ENCODE measurements at places on chromosomes 1 and 21.

DNA sequence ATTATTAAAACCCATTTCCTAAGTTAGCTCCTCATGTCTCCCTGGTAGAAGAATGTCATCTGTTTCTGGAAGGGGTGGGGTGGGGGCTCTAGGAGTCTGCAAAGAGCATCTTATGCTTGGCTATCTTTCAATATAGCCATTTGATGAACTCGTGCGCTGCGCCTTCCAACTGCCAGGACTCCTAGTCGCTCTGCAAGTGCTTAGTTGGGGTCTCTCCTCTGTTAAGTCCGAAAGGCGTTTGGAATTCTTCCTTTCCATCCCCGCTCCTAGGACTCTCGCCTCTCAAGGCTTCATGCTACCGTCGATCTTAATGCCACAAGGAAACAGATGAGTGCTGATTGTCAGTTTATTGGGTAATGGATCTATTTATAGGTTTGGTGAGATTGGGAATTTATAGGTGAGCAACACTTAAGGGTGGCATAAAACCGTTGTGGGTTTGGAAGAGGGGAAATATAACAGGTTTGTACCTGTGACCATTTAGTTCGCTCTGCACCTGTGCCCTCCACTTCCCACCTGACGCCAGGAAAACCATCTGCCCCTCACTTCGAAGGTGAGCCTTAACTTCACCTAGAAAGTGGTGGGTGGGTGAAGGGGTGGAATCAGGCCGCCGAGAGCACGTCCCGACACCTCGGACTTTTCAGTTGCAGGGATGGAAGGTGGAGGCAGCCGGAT is 1.1 kb downstream of the KCNH1 start:
- DNase-seq, result peak; percentile 23

GRCh38 chr1:41700986-41701535 is 216.6 kb upstream of the EDN2 start:
- no peak for DNase-seq

DNA sequence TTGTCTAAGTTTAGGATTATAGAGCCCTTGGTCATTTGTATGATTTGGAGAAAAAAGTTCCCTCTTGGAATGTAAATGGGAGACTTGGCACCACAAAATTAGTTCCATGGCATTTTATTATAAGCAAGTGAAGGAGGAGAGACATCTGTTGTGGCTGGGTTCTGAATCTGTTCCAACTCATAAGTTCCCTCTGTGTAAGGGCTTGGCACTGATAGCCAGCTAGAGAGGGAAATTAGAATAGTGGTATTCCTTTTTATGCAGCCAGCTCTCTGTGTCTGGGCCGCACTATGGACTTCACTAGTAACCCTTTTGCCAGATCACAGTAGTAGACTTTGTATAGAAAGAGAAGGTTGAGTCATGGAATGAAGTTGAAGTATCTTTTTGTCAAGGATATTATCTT is 31.1 kb downstream of the GNAI3 start:
- no peak for DNase-seq

DNA sequence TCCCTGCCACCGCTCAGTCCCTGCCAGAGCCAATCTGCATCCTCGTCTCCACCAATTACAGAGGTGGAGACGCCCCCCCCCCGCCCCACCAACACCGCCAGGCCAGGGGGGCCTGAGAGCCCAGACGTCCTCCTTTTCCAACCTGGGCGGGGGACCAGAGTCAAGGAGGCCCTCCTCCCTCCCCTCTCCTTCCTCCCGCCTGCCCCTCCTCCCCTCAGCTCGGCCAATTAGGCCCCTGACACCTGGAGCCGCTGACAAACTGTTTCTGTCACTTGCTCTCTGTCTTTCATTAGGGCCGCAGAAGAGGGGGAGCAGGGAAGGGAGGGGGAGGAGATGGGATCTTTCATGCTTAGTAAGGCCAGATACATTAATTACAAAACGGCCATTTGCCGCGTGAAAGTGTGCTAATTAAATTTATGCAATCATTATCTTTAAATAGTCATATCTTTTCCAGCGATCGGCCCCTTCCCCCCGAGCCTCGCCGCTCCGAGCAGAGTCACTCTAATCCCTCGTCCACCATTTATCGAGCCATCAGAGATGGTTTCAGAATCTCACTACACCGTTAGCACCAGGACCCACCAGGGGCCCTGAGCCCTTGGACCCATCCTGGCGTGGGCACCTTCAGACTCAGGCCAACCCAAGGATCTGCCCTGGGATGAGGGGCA is 94.7 kb downstream of the PAX7 start:
- no peak for DNase-seq

GRCh38 chr1:54835131-54835898 is 34.2 kb upstream of the TTC22 start:
- no peak for DNase-seq

- DNase-seq, result no peak
Observed at GRCh38 chr1:227362039-227362438, 43.7 kb upstream of the CDC42BPA start.

- no peak for DNase-seq
Observed at GRCh38 chr21:46562472-46562871, 42.4 kb downstream of the S100B start.

DNA sequence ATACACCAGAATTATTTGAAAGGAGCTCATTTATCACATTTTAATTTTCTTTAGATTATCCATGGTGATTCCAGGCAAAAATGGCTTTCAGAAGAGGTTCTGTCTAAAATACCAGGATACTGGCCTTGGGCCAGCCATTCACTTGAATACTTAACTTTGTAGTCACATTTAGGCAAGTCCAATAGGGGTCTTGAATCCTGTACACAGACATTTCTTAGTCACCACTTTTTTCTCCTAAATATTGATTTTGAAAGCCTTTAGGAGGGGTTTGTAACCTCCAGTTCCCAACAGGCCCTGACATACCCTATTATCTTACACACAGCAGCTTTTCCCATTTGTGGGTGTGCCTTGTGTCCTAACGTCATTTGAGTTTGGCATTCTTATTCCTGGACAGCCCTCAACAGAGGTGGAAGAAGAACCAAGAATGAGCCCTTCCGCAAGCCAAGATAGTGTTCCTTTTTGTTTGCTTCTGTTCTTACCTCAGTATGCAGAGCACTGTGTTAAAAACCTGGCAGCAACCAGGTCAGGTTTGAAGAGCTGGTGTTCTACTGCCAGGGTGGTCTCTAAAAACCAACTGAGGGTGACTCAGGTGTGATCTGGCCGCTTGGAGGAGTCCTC is 19.5 kb downstream of the MAP3K7CL start:
- no peak for DNase-seq

DNA sequence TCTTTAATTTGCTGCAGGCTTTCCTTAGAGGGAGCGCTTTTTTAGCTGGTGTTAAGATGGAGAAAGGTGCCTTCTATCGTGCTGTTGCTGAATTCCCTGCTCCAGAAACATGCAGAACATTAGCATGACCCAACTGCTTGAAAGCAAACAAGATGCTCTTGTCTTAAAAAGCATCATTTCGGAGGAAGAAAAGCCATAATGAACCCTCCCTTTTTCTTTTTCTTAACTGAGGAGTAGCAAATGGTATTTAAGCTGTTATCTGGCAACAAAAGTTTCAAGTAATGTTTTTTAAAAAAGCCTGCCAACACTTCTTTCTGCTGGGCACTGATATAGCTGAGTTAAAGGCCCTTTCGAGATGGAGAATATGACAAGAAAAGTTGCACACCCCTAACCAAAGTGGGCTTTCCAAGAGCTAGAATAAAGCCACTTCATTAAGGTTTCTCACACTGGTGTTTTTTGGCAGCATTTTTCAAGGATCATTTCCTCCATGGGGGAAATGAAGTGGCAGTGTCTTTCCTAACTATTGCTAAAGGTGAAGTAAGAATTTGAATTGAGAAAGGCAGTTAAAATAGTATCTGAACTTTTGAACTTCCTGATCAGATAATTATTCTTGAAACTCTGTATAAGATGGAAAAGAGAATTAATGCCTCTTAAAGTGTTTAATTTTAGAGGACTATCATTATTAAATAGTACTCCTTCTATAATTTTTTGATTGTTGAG is 38.8 kb downstream of the ST6GALNAC5 start:
- no peak for DNase-seq

- DNase-seq, result no peak
Observed at GRCh38 chr1:154265586-154265985, 6.8 kb upstream of the HAX1 start.

DNA sequence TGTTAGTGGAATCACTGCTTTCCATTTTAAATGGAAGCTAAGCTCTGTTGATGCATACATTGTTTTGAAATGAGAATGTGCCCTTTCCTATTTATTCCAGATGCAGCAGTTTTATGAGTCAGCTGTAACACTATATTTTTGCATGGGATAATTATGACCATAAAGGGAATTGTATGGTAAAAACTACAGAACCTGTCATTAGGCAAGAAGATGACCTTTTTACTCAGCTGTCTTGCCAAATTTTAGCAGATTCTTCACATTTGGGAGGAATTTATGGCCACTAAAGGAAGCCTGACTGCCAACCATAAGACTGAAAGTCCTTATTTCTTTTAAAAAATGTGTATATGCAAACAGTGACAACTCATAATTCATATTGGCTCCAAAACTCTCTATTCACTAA is 356.3 kb upstream of the PRMT6 start:
- no peak for DNase-seq

- no peak for DNase-seq
Observed at GRCh38 chr1:205700865-205701401, 20.6 kb upstream of the SLC45A3 start.

- DNase-seq, result no peak
Observed at GRCh38 chr1:154337253-154337894, 12.0 kb downstream of the ATP8B2 start.

- DNase-seq, result no peak
Observed at GRCh38 chr1:210916548-210916947, 217.4 kb downstream of the KCNH1 start.

- no peak for DNase-seq
Observed at GRCh38 chr21:36719614-36720013, 20.7 kb downstream of the SIM2 start.

DNA sequence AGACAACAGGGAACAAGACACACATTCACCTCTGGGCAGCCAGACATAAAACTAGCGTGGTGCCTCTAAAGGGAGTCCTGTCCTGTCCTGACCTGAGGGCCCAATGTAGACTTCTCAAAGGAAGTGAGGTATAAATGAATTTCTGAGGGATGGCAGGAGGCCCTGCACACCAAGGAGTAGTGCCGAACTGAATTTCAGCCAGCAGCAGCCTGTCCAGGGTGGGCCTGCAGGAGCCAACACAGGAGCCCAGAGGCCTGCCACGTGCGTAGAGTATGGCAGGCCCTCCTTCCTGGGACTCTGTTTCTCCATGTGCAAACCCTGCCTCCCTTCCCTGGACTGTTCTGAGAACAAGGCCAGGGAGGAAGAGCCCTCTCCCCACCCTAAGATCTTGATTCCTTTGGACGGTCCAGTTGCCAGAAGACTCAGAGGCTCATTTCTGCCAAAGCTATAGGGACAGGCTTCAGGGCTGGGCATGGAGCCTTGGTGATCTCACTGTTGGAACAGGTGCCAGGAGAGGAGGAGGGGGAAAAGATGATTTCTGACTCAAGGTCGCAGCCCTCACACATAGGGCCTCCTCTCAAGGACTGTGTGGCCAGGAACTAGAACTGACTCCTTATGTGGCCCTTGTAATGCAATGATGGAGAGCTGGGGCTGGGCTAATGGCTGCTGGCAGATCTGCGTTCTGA is 1.8 kb upstream of the FABP3 start:
- DNase-seq, result peak; percentile 27

DNA sequence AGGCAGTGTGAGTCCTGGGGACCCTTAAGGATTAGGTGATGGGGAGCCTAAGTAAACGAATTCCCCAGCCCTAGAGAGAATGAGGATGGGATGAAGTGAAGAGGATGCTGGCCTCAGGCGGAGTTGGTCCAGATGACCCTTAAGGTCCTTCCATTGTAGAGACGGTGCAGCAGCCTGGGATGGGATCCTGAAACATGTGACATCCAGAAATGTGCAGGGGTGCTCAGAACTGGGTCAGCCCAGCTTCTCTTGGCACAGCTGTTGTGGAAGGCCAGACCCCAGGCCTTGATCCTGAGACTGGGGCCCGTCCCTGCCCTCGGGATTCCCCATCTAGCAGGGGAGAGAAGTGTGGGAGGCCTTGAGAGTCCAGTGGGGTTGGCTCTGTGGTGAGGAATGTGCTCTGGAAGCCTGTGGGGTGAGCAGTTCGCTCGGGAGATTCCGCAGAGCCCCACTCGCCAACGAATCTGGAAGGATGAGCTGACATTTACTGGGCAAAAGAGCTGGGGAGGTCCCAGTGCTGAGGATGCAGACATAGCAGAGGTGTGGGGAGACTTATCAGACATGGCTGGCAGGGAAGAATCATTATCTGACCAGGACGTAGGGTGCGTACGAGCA is 28.1 kb downstream of the A3GALT2 start:
- no peak for DNase-seq

DNA sequence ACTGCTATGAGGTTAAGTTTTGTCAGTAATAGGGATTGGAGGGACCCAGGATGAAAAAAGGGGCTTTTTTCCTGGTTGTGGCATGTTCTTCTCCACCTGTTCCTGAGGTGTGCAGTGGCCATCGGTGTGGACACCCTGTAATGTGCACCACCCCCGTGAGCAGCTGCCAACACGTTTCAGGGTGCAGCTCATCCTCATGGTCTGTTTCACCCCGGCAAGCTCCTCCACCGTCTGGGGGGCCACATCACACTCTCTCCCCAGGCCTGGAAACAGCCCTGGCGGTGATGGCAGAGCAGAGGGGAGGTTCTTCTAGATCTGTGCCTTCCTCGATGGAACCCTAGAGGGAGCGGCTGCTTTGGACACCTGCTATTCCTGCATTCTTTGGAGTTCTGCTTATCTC is 435.4 kb downstream of the MATN1 start:
- DNase-seq, result no peak

GRCh38 chr1:235583511-235584001 is 66.0 kb downstream of the GNG4 start:
- DNase-seq, result no peak

DNA sequence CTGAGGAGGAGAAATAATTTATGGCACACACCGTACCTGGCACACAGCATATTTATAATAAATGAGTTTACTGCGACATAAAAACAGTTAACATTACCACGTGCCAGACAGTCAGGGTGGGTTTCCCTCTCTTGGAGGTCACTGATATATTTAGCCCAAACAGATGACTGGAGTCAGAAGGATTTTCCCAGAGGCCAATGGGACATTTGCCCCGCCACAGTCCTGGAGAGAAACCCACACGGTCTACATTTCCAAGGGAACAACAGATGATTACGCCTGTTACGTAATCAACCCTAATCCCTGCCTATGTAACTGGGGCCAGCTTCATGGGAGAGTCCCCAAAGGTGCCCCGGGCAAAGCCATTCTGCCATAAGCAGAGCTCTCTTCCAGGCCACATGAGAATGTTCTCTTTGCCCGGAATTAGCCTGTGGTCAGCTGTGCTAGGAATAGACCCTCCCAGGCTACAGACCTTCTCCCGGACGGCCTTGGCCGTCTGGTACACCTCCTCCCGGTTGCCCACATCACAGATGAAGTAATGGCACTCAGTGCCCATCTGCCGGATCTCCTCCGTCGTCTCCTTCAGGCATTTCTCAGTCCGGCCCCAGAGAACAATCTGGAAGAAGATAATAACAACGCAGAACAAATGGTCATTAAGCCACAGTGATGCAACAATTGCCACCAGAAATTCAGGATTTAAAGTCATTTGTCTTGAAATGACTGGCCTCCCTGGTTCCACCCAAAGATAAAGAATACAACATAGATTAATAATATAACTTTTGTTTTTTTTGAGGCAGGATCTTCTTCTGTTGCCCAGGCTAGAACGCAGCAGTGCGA is 37.7 kb downstream of the DHRS3 start:
- DNase-seq, result no peak

All from ACHN (cell line).